ENCODE measurements at places on chromosomes 2 and 18.

- DNase-seq: peak; percentile 1
These were observed 145.8 kb upstream of the ACAA2 start for GRCh38 chr18:49959176-49959575.

GRCh38 chr2:121520641-121520994 is 10.1 kb upstream of the RNU4ATAC start:
- DNase-seq: no peak

GRCh38 chr2:236042087-236042486 is 126.1 kb downstream of the GBX2 start:
- DNase-seq: no peak

GRCh38 chr2:183505911-183506310 is 381.7 kb downstream of the NUP35 start:
- DNase-seq: no peak

DNA sequence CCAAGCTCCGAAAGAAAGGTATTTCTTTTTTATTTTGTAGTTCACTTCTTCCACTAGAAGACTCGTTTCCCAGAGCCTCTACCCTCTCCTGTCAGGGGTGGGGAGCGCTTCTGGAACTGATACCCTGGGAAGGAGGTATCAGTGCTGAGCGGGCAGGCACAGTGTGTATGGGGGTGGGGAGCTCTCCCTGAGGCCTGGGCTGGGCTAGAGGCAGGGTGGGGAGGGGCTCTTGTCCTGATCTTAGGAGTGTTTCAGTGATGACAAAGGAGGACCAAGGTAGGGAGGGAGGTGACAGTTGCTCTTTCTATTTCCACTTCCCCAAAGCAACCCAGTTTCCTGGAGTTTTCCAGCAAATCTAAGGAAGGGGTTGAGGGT is 65.4 kb downstream of the ARHGAP25 start:
- no peak for DNase-seq

GRCh38 chr2:3751806-3752205 is 48.4 kb downstream of the DCDC2C start:
- DNase-seq: no peak

DNA sequence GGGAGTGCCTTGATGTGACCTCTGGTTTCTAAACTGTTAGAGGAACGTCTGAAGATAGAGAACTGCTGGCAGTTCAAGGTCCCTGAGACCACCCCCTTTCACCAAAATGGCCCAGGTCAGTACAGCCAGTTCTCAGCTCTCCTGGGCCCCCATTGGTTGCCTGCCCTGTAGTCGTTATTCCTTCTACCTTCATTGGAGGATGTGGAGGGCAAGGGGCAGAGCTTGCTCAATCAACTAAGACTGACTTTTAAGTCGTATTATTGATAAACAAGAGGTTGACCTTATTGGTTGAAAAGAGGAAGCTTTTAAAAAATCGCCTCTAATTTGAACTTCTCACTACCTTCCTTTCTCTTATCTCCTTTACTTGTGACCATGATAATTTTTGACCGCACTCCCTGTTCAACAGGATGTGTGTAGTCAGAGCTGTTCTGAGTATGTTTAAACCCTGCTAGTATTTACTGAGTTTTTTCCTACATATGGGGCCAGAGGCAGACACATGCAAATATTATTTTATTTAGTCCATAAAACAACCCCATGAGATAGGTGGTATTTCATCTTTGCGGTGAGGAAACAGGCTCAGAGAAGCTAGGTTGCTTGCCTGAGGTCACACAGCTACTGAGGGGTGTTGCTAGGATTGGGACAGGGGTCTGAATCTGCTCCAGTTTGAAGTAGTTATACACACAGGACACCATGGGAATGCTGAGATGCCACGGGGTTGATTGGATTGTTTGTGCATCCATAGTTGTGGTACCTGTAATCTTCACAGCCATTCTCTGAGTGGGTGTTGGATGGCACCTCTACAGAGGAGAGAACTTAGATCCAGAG is 65.9 kb downstream of the TMEM247 start:
- no peak for DNase-seq

GRCh38 chr2:64440843-64441242 is 13.1 kb upstream of the LGALSL start:
- no peak for DNase-seq

DNA sequence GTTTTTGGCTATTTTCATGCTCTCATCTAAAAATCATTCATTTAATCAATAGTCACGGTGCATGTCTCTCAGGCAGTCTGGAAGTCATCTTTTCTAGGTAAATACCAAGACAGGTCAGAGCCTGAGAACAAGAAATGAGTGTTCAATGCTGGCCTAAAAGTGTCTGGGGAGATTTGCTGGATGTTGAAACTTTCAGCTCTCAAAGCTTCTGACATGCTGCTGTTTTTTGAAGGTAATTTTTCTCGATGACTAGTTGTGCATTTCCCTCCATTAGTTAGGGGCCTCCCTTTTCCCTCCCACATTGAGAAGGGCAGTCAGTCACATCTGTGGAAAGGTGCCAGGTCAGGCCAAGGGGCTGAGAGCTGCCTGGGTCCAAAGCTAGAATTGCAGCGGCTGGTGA is 115.6 kb downstream of the LPIN1 start:
- no peak for DNase-seq

Measured in stimulated activated CD8-positive, alpha-beta memory T cell treated with anti-CD3 and anti-CD28 coated beads, Interleukin-4, amount 100 ng/mL, for 24 hours (primary cell).